CD4-positive, alpha-beta T cell treated with Interferon alpha-2 for 1 hour (primary cell): ENCODE measurements at places on chromosomes 3 and 15.

DNA sequence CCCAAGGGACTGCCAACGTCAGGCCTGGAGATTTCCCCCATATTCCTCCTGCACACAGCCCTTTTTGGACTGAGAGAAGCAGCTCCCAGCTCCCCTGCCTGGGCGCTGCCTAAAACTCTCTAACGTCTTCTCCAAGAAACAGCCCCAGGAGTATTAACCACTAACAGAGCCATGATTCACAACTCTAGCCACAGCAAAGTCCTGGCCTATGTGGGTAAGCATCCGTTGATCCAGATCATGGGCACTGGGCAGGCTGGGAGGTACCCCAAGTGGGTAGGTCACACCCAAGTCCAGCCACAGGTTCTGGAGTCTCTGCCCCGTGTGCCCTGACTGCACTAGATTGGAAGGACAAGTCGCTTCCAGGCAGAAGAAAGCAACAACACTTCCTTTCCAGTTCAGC is 31.9 kb downstream of the NBEAL2 start:
- DNase-seq, result no peak

DNA sequence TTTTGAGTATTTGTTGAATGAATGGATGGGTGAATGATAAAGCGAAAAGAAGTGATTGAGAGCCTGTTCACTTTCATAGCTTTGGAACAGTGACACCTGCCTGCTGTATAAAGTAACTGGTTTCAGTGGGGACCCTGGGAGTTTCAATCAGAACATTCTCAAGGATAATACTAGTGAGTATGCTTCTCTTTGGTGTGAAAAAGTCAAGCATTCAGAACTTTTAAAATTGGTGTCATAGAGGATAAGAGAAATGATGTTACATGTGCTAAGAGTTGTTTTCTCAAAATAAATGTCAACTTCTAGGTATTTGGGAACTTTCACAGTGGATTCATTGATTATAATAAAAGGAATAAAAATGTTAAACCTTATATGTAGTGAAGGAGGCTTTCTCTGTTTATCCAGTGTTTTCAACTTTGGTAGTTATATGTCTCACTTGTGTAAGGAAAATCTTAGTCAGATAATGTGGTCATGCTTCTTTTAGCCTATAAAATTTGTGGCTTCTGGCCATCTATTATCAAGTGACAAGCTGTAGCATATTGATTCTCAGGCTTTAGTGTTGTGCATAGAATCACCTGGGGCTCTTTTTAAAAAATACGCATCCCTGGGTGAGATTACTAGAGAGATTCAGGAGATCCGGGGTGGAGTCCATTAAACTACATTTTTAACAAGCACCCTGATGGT is 11.9 kb downstream of the LRCH3 start:
- no peak for DNase-seq

DNA sequence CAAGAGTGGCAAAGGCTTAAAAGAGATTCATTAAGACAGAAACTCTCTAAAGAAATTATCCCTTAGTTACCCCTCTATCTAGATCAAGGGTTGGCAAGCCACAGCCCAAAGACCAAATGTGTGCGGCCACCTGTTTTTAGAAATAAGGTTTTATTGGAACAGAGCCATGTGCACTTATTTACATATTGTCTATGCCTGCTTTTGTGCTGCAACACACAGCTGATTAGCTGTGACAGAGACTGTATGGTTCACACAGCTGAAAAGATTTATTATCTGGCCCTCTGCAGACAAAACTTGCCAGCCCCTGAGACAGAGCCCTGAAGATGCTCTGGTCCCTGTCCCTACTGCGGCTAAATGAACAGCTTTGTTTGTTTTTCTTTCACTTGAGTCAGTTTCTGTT is 88.1 kb downstream of the ADAMTS9 start:
- DNase-seq, result no peak

DNA sequence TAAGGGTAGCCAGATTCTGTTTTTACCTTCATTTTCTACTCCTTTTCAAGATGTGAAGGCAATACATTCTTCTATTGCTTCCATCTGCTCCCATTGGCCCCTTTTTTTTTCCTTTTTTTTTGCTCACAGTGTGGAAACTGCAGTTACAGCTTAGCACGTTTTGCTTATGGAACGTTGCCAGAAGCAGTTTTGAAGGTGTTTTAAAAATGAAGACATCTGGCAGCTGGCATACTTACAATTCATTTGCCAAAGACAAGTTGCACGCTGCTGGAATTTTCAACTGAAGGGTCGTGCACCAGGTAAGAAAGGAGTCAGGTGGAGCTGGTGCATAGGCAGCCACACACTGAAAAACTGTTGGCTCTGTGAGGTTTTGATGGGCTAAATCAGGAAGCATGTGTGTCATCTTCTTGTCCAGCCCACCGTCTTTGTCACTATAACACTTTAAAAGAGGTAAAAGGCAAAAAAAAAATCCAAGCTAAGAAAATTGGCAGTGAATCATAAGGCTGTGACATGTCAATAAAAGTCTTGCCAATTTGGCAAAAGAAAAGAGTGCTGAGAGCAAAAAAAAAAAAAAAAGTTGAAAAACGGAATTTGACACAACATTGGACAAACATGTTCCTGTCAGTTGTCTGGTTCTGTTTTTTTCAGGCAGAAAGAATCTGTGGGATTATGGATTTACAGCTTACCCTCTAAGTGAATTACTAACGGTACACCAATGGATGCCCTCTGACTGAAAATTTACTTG is 225.4 kb upstream of the SOX2 start:
- no peak for DNase-seq

GRCh38 chr3:184540777-184541681 is 20.6 kb upstream of the EPHB3 start:
- DNase-seq, result peak; percentile 59

- DNase-seq, result no peak
Observed at GRCh38 chr3:134956395-134956794, 161.3 kb downstream of the EPHB1 start.

GRCh38 chr15:93017526-93017925 is 71.5 kb downstream of the RGMA start:
- no peak for DNase-seq
